Inflammatory macrophage treated with lipopolysaccharide for 4 hours (primary cell): ENCODE measurements at places on chromosomes 11 and 22.

- no peak for DNase-seq
Observed at GRCh38 chr11:124825876-124826275, 25.7 kb upstream of the MSANTD2 start.

DNA sequence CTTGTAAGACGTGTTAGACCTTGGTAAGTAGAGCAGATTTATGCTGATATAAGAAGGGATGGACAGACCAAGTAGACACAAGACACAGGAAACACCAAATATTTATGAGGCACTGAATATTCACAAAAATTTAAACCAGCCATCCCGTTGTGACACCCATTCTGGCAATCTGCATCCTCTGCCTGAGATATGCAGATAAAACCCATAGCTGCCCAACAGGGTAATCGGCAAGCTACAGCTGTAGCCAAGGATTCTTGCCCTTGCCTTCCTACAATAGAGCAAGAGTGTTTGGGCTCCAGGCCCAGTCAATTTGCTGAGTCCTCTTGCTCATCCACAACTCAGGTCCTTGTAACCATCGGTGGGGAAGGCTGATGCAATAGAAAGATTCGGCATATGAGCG lies 18.5 kb upstream of the MPZL2 start:
- no peak for DNase-seq

DNA sequence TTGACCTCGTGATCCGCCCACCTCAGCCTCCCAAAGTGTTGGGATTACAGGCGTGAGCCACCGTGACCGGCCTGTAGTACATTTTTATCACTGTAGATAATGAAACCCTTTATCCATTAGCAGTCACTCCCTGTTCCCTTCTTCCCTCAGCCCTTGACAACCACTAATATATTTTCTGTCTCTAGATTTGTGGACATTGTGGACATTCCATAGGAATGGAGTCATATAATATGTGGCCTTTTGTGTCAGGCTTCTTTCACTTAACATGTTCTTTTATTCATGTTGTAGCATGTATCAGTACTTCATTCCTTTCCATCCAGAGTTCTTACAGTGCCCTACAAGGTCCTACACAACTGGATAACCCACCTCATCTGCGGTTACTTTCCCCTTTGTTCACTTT lies 30.5 kb downstream of the RRM1 start:
- no peak for DNase-seq

- DNase-seq = peak; percentile 67
Observed at GRCh38 chr22:39956932-39957664, 3.1 kb upstream of the TMA7B start.

DNA sequence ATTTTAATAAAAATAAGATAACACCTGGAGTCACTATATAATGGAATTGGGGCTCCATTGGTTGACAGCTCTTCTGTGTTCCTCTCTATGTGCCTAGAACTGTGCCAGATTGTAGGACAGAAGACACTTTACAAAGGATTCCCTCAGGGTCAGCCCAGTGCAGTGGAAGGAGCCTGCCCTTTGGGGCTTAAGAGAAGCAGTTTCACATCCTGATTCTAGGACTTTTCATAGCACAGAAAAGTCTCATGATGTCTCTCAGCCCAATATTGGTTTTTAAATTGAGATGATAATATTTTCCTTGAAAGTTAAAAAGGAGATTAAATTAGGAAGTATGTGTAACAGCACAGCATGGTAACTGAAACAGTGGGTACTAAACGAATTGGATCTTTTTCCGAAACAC lies 7.1 kb downstream of the PLAAT4 start:
- DNase-seq = peak; percentile 24

DNA sequence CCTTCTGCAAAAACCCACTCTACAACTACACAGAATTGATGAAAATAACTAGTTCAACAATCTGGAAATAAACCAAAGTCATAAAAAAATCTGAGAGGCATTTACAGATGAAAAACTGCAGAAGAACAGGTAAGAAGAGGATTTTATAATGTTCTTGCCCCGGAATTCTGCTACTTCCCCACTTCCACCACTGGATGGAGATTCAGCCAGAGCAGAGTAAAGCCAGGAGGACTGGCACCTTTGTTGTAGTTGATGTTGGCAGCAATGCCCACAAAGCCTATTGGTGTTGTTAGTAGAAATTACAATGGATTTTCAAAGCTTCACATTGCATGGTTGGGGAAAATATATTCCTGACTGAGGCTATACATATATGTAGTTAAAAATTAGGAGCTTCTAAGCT lies 640.2 kb downstream of the LRRC4C start:
- no peak for DNase-seq

DNA sequence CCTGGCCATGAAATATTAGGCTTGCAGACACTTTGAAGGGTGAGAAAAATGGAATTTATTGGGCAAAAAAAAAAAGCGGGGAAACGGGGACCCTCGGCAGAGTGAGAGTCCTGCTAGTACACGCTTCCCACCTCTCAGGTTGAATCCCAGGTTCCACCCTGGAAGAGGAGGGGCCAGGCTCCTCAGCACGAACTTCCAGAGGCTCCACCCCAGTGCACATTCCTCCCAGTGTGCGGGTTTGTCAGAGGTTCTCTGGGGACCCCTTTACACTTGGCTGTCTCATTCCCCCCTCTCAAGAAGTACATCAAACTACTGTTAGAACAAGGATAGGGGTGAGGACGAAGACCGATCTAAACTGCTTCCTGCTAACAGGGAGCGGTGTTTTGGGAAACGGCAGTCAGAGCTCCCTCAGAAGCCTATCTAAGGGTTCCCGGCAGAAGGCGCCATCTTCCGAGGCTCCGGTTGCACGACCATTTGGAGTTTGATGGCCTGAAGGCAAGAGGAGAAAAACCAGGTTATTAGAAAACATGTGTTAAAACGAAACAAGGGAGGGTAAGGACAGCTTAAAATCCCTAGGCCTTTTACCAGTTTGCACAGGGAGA lies 27.5 kb downstream of the FOLR3 start:
- DNase-seq = no peak

DNA sequence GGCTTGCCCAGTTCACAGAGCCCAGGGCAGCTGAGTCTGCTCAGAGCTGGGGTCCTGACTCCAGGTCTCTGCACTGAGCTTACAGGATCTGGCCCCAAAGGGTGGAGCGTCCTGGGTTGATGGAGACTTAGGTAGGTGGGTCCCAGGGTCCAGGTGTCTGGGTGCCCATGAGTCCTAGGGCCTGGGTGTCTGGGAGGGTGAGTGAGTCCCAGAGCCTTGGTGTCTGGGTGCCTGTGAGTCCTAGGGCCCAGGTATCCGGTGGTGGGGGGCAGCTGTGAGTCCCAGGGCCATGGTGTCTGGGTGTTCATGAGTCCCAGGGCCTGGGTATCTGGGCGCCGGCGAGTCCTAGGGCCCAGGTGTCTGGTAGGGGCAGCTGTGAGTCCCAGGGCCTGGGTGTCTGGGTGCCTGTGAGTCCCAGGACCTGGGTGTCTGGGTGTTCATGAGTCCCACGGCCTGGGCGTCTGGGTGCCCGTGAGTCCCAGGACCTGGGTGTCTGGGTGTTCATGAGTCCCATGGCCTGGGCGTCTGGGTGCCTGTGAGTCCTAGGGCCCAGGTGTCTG lies 1505.6 kb downstream of the BRD1 start:
- DNase-seq = no peak

DNA sequence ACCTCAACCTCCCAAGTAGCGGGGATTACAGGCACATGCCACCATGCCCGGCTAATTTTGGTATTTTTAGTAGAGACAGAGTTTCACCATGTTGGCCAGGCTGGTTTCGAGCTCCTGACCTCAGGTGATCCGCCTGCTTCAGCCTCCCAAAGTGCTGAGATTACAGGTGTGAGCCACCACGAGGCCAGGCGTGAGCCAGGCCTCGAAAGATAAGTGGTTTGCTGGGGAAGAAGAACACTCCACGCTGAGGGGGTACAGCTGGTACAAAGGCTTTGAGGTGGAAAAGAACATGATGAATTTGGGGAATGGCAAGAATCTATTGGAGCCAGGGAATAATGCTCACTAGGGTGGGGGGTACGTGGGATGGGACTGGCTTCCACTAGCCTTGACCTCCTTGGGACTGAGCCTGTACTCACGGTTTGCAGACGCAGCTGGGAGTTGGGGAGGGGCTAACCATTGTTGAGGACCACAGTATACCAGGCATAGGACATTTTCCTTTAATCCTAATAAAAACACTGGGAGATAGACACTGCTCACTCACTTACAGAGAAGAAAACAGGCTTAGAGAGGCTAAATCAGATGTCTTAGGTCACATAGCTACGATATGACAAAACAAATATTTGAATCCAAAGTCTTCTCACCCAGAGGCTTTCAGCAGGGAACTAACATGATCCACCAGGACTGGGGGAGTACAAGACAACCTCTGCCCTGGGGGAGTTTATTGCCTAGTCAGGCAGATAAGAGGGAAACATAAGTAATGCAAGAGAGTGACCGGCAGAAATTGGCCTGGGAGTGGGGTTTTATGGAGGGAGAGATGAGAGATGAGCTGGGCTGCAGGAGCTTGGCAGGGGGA lies 4.9 kb downstream of the SLCO2B1 start:
- DNase-seq = no peak

GRCh38 chr11:76841923-76842452 lies 18.7 kb upstream of the ACER3 start:
- DNase-seq = no peak

GRCh38 chr22:43476751-43477725 lies 65.2 kb downstream of the MPPED1 start:
- DNase-seq = no peak

- DNase-seq = no peak
Observed at GRCh38 chr11:131491503-131491902, 121.1 kb downstream of the NTM start.

GRCh38 chr11:121636081-121636799 lies 183.5 kb upstream of the SORL1-AS1 start:
- no peak for DNase-seq

GRCh38 chr11:65559951-65560537 lies 1.9 kb upstream of the LTBP3 start:
- no peak for DNase-seq

DNA sequence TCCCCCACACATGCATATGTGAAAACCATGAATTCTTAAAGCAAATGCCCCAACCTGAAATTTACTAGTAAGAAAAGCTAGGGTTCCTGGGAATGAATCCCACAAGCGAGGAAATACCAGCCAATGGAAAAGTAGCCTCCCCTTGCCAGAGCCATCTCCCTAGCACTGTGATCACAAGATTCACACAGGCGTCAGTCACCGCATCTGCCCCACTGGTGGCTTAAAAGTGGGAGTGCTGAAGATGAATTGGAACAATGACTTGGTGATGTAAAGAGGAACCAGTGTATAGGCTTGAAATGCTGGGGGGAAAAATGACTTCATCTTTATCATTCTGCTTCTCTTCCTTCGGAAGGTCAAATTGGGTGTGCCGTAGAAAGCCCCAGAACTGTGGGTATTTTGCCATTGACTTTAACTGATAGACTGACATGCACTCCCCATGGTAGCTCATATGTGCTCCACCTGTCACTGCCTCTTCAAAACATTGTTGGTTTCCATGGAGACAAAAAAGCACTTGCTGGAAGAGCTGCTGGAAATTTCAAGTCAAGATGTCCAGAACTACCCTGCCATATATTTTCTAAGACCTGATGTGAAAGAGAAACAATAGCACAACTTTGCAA lies 19.2 kb upstream of the ASPHD2 start:
- DNase-seq = peak; percentile 58

DNA sequence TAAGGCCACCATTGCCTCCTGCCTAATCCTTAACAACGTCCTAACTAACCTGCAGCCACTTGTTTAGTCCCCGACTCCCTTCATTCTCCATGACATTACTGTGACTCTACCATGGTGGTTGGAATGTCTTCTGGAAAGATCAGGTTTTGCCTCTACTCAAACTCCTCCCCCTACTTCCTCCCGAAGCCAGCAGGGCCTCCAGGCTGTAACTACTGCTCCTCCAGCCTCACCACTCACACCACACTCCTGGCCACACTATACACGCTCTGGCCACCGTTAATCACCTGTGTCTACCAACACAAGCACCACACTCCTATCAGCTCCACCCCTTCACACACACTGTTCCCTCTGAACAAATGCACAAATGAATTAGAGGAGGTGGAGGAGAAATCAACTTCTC lies 69.2 kb downstream of the PACSIN2 start:
- DNase-seq = no peak

GRCh38 chr11:20844216-20844615 lies 174.8 kb downstream of the NELL1 start:
- no peak for DNase-seq

GRCh38 chr11:64088162-64089026 lies 52.7 kb downstream of the FLRT1 start:
- DNase-seq = no peak

DNA sequence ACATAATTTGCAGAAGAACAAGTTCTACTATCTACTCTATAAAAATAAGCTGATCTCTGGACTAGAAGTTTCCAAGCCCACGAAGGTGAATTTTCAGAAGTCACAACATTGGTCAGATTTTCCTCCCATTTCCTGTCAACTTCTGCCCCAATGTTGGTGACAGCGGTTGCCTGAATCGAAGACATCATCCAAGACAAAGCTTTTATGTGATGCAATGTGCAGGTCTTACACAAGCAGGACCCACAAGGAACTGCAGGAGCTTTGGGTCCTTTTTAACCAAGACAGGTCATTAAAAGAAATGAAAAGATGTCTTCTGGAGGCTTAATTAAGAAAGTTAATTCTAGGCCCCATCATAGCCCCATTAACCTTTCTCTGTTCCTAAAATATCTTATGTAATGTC lies 125.6 kb upstream of the BLID start:
- DNase-seq = peak; percentile 56

DNA sequence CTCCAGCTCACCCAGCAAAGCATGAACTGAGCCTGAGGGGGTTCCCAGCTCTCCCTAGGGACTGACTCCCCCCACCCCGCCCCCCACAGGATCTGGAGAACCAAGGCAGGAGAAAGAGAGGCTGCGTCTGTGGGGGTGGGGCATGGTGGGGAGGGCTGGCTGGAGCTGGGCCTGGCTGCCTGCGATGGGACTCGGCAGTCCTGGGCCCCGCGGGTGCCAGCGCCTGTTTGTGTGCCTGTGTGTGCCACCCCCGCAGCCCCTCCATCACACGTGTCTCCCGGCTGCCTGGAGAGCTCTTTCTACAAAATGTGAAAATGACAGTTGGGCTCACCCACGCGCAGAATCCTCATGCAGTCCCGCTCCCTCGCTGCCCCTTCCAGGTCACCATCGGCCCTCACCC lies 46.8 kb downstream of the CACNA1I start:
- DNase-seq = no peak

DNA sequence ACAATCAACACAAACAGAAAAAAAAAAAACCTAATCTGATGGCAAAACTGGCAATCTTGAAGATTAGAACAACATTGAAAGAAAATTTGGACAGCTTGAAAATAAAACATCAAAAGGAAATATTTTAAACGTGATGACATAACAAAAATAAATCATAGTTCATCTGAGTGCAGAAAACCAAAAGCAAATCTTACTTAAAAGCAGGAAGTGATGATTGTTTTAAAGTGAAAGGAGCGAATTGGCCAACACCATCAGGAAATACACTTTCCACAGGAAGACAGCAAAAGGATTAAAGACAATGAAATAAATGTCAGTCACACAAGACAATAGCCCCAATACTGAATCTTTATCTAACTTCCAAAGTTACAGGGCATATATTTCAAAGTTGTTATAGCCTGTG lies 696.5 kb upstream of the CHORDC1 start:
- DNase-seq = no peak

GRCh38 chr11:75280227-75280701 lies 39.7 kb downstream of the TPBGL start:
- DNase-seq = peak; percentile 58
